Right renal pelvis (tissue), 4 donors: ENCODE measurements at places on chromosomes 1 and 21.

GRCh38 chr1:211839106-211839505 lies 8.5 kb upstream of the LPGAT1 start:
- no peak for DNase-seq

- DNase-seq: no peak
These were observed 29.0 kb downstream of the SIM2 start for GRCh38 chr21:36727866-36728265.

DNA sequence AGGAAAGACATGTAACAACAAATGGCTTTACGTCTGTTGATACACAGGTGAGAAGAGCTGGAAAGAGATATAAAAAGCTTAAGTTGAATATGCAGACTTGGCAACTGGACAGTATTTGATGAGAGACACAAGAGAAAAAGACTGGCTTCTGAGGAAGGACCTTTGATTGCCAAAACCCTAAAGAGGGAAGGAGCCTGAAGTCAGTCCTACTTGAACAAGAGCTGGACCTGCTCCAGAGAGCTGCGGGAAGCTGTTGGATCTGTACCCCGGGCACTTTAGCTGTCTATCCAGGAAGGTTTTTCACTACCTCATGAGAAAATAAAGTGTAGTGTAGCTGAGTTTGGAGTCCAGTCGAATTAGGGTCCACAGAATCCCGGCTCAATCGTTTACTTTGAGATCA lies 25.3 kb upstream of the LRRC8B start:
- no peak for DNase-seq

- DNase-seq: no peak
These were observed 20.3 kb upstream of the MPZL1 start for GRCh38 chr1:167701510-167701909.

- no peak for DNase-seq
These were observed 24.6 kb upstream of the NEK7 start for GRCh38 chr1:198132060-198132781.

GRCh38 chr1:236565530-236565929 lies 38.8 kb downstream of the HEATR1 start:
- no peak for DNase-seq
